ENCODE measurements at places on chromosomes 11 and 22. TPM values are rescaled to one million over a fixed set of nuclear protein-coding genes. Genes with fewer than 3 reads are reported as not detected.
A peak's percentile ranks its signal among the peaks of the same experiment; 100 is the strongest.

Gene C2CD3
- total RNA-seq = 31.1 TPM

Gene NFAM1
- total RNA-seq = 0.23 TPM

Gene RAG2
- total RNA-seq = not detected

Gene MMP1
- not detected for total RNA-seq

Gene LYVE1
- total RNA-seq = not detected

Gene OR8J3
- total RNA-seq = not detected

Gene HTR3B
- total RNA-seq = not detected

Gene CD3D
- 355 TPM for total RNA-seq

GRCh38 chr11:63494975-63495374 is 4.0 kb upstream of the PLAAT5 start:
- no peak for DNase-seq

DNA sequence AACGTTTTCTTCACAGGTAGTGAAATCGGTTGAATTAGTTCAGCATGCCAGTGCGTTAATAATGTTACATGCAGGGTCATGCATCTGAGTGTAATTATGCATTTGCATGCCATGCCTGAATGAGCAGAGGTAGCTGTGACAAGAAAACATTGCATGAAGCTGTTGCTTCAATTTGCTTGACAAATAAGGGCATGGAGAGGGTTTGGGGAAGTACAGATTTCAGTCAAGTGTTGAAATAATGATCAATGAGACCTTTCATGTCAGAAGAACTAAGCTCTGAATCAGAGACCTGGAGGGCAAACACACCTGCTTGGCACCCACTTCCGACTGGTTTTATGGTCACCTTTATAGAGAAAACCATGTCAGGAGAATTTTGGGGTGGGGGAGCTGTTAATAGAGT is 221.4 kb downstream of the DBX1 start:
- DNase-seq = no peak

- DNase-seq = no peak
Observed at GRCh38 chr22:43428005-43428485, 16.2 kb downstream of the MPPED1 start.

DNA sequence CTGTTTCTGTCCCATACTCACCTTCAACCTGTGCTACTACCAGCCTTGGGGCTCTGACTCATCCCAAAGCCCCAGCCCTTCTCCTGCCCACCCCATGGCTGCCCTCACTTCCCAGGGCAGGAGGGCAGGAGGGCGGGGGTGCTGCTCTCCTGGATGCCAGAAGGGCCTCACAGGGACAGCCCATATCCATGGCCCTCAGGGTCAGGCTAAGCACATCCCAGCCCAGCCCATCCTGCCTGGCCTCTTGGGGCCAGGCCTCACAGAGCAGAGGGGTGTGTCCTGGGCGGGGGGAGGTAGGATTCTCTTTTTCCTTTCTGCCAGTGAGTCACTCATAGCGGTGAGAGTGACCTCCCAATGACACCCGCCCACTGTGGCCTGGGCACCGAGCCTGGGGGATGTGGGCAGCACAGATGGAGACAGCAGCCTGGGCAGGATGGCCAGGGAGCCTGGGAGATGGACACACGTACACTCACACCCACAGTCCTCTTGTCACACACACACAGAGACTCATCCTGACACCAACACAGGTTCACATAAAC is 2.4 kb downstream of the LTBP3 start:
- no peak for DNase-seq

DNA sequence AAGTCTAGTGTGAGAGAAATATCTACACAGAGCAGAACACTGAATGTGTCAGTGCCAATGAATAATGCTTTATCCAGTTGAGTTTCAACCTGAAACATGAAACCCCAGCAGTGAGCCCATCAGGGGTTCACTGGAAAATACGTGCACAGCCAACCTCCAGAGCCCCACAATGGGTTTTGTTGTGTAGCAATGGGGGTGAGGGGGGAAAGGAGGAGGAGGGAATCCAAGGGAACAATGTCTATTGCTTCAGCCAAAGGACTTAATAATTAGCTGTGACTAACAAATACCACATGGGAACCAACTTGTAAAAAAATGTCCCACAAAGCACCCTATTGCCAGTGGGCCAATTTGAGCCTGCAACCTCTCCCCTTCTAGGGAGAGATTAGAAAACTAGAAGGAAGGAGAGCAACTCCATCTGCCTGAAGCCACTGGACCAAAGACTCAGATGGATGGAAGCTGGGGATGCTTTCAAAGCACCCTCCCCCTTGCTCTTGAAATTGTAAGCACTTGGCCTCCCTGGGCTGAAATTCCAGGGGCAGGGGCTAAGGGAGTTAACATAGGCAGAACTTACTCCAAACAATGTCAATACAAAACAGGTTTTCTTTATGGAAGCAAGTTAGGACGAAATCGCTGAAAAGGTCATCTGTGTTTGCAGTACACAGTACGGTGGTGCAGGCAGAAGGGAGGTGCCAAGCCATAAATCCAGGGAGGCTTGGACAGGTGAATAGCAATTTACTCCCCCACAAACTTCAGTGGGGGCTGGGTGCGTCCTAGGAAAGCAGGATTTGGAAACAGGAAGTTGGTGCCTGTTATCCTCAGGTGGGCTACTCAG is 99.8 kb downstream of the ARL14EP start:
- no peak for DNase-seq

DNA sequence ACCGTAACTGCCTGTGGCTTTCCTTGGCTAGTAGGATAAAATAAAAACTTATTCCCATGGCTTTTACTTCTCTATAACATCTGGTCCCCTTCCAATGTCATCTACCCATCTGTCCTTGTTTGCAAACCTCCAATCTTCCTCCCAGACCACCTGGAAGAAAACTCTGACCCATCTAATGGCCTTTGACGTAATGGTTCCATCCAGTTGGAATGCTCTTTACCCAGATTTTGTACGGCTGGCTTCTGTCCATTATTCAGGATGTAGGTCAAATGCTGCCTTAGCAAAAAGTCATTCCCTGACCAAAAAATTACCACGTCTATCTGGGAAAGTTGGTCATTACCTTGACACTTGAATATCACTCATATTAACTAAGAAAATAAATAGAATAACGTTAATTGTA is 577.9 kb upstream of the ANO5 start:
- DNase-seq = no peak

GRCh38 chr11:117668321-117668751 is 128.7 kb downstream of the DSCAML1 start:
- no peak for DNase-seq

DNA sequence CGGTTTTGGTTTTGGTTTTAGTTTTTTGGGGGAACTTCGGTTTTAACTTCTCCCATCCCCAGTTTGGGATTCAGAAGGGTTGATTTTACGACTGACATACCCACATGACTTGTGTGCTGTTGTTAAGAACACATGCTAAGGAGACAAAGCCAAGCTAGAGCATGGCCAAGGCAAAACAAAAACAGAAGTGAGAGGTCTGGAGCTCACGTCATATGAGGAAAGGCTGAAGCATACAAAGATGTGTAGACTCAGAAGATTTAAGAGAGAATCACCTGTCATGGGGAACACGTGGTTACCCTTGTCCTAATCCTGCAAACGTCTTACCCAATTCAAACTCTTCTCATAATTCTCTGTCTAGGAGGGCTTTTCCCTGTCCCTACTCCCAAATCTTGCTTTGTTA is 465.0 kb downstream of the FAM181B start:
- no peak for DNase-seq

DNA sequence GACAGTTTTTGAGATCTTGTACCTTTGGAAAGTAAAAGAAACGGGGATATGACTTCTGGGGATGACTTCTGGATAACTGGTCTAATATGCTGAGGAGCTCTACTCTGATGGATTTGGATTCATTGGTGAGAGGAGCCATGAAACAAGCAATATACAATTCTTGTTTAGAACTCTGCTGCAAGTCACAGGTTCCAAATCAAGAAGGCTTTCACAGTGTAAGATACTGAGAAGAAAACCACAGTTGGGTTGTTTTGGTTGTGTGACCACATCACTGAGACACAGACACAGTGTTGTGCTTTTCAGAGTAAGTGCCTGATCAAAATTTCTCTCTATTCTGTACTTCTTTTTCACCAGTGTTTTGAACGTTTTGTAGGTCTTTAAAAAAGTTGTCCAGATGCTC is 13.1 kb upstream of the UCP2 start:
- peak; percentile 89 for DNase-seq

DNA sequence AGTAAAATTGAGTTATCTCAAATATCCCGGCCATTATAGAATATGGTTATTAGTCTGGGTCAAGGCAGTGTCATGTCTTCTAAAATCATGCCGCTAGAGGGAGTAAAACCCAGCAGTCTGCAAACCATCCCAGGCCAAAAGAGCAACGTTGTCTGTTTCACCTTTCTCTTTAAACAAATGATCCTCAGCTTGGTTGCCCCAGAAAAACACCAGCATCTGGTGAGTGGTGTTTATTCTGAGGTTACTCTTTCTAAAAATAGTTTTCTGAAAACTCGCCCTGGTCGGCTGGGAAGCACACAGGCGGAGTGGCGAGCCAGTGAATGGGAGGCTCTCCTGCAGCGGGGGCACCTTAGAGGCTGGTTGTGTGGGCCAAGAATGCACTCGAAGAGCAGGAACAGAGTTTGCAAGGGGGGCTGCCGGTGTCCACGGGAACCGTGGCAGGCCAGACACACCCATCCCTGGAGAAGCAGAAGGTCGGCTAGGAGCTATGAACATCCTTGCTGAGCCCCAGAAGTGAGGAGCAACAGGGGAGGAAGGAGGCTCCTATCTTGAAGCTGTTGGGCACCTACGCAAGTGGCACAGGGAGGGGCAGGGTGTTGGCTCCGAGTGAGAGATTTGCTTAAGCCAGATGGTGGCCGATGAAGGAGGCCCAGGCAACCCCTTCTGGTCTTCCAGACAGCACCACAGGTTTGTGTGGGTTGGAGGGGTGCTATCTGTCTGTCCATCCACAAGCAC is 297.1 kb downstream of the ETS1 start:
- peak; percentile 87 for DNase-seq

GRCh38 chr11:119863851-119864601 is 135.0 kb upstream of the NECTIN1 start:
- no peak for DNase-seq

DNA sequence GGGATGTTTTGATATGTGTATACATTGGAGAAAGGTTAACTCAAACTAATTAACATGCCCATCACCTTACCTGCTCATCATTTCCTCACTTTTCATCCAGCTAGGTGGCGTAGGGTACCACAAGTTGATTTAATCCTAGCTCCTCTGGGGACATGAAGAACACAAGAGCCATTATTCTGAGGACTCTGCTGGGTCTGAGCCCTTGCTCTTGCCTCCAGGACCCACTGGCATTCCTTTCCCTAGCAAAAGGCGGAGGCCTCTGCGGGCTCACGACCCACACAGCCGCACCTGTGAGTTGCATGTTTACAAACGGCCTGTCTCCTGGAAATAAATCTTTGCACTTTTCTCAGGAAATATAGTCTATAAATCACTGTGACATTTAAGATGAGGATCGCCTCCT is 871.9 kb downstream of the TBC1D22A start:
- DNase-seq = no peak

DNA sequence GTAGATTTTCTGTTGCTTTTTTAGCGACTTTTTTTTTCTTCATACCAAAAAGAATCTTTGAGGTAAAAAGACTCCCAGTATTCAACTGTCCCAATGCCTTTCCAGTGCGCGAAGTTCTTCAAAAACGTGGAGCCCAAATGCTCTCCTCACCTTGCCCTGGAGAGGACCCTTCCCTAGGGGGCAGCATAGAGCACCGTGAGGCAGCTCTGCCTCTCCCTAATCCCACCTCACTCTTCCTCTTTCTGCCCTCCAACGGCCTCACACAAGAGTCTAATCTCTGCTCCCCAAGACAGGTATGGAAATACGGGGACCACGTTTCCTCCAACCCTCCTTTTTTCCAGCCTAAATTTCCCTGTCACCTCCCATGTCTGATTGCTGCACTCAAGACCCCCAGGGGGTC is 117.5 kb upstream of the ALX4 start:
- DNase-seq = no peak

GRCh38 chr22:40368836-40369235 is 1.6 kb upstream of the SGSM3 start:
- no peak for DNase-seq

DNA sequence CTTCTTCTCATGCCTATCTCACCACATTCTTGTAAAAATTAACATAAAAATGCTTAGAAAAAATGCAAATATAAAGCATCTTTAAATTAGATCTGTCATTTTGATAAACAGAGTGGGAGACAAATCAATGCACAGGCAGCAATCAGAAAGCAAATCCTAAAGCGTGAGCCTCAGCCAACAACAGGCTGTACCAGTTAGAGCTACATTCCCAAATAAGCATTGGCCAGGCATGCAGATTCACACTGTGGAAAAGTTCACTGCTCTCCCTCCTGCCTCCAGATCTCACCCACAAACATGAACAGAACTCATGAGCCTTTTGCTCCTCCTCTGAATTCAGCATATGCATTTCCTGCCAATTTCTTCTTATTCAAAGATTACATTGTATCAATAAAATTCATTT is 115.2 kb upstream of the FAT3 start:
- DNase-seq = no peak

DNA sequence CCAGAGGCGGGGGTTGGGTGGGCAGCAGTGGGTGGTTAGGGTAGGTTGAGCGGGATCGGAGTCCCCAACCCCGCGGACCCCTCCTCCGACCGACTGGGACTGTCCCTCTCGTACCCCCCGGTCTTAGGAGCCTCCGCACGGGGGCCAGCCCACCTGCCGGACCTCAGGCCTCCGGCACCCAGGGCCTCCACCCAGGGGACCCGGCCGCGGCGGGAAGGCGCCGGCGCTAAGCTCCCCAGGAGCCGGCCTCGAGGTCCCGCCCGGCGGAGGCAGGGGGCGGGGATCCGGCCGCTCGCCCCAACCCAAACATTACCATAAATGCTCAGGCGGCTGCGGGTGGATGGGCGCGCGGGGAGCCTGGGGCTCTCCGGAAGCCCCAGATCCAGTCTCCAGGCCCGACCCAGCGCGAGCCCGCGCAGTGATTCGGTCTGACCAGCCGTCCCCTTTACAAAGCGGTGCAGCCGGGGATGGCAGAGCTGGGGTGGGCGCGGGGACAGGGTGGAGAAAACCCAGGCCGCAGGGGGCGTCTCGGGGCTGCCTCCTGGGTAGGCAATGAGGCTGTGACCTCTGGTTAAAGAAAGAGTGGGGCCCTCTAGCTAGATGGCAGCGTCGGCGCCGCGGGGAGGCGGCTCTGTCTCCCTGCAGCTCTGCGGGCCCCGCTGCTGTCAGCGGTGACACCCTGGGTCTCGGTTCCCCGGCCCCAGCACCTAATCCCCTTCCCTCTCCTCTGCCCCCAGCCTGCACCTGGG is 4.0 kb upstream of the MCAM start:
- DNase-seq = peak; percentile 70

DNA sequence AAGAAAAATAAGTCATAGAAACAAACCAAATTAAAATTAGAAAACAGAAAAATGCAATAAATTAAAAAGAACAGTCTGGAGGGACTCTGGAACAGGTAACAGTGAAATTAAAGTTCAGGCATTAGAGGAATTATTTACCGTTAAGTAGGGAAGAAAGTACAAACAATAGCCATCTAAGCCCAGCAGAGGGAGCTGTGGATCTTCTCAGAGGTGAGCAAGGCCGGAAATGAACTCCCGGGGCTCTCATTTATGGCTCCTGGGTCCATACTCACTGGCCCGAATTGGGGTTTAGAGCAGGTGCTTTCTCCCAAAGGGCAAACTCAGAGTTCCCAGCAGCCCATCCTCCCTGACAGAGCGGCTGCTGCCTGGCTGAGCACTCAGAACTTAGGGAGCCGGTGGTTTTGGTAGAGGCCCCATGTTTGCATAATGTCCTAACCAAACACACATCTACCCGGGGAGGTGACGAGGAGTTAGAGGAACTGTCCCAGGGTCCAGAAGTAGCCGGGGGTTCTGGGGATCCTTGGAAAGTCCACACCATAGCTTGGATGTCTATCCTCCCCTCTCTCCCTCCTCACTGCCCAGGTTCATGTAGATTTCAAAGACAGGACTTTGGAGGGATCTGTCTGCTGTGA is 87.8 kb upstream of the VPREB1 start:
- DNase-seq = peak; percentile 82

- DNase-seq = no peak
Observed at GRCh38 chr11:62514151-62514550, 32.5 kb downstream of the AHNAK start.

Data from naive thymus-derived CD8-positive, alpha-beta T cell (primary cell).